Pulmonary artery endothelial cell (primary cell): ENCODE measurements at places on chromosomes 7 and 10.

DNA sequence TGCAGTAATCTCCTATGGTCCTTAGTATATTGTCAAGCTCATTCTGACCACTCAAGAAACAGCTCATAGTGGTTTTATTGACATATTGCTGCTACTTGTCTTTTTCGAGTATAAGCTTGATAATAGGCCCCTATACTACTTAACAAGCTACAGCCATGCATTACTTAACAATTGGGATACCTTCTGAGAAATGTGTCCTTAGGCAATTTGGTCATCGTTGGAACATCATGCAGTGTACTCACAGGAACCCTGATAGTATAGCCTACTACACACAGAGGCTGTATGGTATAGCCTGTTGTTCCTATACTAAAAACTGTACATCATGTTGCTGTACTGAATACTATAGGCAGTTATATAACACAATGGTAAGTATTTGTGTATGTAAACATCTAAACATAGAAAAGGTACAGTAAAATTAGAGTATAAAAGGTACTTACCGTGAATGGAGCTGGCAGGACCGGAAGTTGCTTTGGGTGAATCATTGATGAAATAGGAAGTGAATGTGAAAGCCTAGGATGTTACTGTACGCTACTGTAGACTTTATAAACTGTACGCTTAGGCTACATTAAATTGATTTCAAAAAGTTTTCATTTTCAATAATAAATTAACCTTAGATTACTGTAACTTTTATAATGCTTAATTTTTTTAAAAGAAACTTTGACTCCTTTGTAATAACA, 160.9 kb downstream of the LRRC4 start:
- DNase-seq: no peak

- DNase-seq: no peak
Measured at GRCh38 chr10:8640301-8640700, 585.8 kb downstream of the GATA3 start.

- no peak for DNase-seq
Measured at GRCh38 chr7:134798155-134798554, 18.7 kb downstream of the CALD1 start.

DNA sequence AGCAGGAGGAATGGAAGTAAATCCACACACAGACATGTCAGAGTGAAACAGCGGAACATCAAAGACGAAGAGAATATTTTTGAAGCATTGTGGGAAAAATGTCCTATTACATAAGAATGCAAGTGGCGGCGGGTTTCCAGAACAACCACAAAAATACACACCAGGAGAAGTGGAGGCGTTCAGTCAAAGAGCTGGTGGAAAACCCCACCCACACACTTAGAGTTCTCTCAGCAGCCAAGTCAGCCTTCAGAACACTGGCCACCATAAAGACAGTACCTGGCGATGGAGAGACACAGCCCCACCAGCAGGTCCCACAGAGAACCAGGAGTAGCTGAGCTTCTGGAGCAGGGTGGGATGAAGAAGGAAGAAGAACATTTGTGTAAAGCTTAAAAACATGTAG, 23.7 kb downstream of the NKX6-2 start:
- DNase-seq: no peak

GRCh38 chr10:76126607-76127527, 695.4 kb downstream of the LRMDA start:
- no peak for DNase-seq

DNA sequence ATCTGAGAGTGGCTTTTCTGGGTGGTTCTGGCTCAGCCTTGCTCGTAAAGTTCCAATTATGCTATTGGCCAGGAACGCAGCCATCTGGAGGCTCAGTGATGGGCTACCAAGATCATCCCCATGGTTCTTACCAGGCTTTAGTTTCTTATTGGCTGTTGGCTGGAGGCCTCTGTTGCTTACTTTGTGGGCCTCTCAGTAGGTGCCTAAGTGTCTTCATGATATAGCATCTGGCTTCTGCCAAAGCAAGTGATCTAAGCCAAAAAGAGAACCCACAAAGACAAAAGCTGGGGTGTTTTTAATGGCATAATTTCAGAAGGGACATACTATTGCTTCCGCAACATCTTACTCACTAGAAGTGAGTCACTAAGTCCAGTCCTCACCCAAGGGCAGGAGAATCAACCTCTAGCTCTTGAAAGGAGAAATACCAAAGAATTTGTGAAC, 132.0 kb upstream of the MDFIC start:
- DNase-seq: no peak

DNA sequence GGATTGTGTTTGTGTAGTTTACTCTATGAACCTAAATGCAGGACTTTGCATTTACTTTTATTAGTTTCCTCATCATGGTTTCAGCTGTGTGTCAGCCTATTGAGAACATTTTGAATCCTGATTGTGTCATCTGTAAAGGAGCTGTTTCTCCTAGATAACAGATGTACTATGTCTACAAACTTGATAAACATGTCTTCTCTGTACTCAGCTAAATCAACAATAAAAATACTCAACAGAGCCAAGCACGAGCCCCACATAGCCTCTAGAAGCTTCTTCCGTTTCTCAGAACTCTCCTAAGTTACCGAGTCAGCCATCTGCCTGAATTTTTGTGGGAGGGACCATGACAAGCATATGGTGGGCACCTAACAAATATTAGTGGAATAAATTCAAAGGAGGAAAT, 234.7 kb downstream of the SKAP2 start:
- no peak for DNase-seq

DNA sequence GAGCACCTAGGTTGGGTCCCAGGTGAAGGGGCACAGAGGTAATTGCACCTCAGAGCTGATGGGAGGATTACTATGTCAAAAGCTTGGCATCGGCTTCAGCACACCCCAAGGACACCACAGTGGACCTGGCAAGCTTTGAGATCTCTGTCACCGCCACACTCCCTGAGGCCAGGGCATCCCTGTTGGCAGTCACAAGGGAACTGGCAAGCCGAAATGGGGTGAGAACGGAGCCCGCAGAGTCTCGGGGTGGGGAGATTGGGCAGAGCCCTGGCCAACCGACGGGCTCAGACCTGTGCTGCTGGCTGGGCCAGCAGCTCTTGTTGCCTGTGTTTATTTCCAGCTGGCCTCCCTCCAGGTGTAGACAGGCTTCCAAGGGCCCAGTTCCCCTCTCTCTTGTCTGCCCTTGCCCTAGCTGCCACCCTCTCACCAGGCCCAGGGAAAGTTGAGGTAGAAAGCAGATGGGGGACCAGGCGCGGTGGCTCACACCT, 2.5 kb downstream of the HSPB1 start:
- DNase-seq: no peak

DNA sequence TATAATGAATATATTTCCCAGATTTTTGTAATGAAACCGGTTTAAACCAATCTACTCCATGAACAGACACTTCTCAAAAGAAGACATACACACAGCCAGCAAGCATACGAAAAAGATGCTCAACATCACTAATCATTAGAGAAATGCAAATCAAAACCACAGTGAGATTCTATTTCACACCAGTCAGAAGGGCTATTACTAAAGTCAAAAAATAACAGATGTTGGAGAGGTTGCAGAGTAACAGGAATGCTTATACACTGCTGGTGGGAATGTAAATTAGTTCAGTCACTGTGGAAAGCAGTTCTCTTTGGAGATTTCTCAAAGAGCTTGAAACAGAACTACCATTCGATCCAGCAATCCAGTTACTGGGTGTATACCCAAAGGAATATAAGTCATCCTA, 240.7 kb downstream of the TSPAN12 start:
- no peak for DNase-seq

DNA sequence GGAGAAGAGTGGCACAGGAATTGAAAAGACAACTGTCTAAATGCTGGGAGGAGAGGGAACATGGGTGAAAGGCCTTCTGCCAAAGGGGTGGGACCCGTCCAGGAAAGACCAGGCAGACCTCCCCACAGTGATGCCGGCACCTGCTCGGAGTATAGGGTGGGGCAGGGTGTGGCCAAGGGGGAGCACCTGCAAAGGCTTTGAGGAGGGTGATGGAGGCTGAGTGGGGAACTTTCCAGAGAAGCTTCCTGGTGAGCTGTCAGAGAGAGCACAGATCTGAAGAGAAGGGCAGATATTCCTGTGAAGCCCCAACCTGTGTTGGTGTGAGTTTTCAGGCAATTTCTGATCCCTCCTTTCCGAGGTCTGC, 263.4 kb upstream of the GRB10 start:
- DNase-seq: no peak

DNA sequence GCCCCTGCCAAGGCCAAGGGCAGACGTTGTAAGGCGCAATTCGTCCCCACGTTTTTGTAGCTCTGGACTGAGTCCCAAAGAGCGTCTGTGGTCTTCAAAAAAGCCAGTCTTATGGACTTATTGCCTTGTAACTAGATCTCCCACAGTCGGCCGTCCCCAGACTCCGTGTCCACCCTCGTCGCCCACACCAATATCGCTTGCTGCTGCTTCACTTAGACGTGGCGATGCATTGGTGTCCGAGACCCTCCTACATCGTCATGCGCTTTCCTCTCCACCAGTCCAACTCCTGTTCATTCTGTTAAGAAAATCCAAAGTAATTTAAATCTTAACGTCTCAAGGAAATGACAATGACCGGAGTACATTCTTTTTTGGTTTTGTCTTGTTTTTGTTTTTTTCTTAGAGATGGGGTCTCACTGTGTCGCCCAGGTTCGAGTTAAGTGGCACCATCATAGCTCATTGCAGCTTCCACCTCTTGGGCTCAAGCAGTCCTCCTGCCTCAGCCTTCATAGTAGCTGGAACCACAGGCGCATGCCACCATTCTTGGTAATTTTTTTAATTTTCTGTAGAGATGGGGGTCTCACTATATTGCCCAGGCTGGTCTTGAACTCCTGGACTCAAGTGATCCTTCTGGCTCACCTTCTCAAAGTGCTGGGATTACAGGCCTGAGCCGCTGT, 851 bp downstream of the KIFBP start:
- no peak for DNase-seq

GRCh38 chr10:5364890-5365338, at the start of gene UCN3:
TSS of gene UCN3 (plus strand) at chr10:5364966. CDS start at chr10:5373721, 8,755 bp downstream.
- no peak for DNase-seq

- no peak for DNase-seq
Measured at GRCh38 chr10:90788968-90789367, 68.9 kb downstream of the HTR7 start.

GRCh38 chr10:34773636-34774630, 41.2 kb downstream of the PARD3 start:
- DNase-seq: no peak

DNA sequence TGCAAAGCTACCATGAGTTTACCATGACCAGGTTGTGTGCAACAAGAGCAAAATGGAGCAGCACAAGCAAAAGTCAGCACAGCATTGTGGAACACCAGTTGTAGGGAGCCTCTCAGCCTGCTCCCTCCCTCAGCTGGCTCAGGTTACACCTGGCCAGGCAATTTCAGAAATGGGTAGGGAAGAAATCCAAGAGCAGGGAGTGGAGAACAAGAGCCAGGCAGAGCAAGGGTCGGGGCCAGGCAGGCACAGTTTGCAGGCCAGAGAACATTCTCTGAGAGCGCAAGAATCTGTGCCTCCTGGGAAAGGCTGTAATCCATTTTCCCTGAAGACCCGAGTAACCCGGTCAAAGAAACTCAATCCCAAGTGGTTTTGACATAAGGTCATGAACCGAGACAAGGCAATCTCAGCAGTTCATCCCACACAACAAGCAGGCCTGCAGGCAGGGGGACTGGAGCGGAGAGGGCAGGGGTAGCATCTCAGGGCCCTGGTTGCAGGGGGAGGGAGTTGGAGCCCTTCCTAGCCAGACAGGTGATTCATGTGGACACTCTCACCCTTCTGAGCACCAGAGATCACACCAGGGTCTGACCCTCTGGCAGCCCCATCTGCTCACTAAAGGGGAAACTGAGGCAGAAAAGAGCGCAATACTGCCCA, 258.4 kb downstream of the PLXNA4 start:
- DNase-seq: no peak

- no peak for DNase-seq
Measured at GRCh38 chr10:70970830-70971229, 82.5 kb upstream of the PCBD1 start.

- DNase-seq: no peak
Measured at GRCh38 chr10:45199205-45199740, 116.1 kb downstream of the OR13A1 start.

DNA sequence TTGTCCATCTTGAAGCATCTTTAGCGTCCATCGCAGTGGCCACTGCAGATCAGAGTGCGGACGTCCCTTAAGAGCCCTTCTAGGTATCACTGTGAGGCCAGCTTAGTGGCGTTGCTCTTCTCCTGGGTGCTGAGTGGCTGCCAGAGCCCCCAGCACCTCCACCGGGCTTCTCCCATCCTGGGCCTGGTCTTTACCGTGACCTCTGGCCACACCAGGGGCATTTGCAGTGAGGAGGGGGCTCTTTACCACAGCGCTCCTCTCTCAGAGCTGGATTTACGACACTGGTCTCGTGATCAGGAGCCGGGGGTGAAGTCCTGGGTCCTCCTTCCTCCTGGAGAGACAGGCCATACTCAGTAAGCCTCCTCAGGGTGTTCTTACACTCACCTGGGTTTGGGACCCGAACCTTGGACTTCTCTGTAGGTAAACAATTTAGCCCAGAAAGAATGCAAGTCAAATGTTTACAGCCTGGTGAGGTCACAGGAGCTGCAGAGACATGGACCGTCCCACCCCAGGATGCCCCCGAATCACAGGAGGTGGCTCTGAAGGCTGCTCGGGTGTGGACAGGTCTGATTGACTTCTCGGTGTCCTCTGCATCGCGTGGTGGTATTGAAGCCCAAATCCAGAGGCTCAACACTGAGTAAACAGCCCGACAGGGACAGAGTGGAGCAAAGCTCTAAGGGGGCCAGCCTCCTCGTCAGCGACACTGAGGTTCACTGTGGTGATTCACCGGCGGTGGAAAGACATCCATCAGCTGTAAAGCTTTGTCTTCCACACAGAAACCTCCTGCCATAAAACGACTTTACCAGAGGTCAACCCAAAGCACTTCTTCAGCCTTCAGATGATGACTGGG, 33.0 kb downstream of the JAKMIP3 start:
- DNase-seq: no peak

- DNase-seq: no peak
Measured at GRCh38 chr10:43350686-43351085, 20.8 kb upstream of the FXYD4 start.

GRCh38 chr10:61692447-61693010, 29.8 kb downstream of the CABCOCO1 start:
- no peak for DNase-seq

DNA sequence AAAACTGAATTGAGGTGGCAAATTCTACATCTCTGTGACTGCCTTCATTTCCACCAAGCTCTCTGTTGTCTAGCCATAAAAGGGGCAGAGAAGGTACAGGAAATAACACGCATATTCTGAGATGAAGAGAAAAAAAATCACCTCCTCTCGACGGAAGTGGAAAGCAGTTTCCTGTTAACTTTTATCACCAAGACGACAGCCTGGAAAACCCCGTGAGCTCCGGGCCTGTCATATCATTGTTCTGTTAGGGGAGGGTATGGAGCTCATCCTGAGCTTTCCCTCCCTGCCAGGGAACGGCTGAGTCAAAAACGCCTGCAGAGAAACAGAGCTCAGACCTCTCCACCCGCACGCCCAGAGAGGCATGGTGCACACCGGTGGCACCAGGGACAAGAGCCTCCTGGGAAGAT, 200.3 kb downstream of the PRPF18 start:
- DNase-seq: peak; percentile 93

DNA sequence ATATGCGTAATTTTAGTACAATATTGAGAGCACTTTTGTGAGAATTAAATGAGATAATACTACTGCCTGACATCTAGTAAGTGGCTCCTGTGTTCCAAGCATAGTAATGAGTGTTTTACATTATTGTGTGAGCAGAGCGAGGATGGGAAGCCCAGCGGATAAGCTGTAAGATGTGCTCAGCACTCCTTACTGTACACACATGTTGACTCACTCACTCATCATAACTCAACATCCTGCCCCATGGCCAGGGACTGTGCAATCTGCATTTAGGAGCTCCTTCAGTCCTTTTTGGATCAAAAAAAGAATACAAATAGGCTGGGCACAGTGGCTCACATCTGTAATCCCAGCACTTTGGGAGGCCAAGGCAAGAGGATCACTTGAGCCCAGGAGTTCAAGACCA, 72.9 kb upstream of the NEBL start:
- peak; percentile 11 for DNase-seq
